ENCODE measurements at places on chromosomes 13 and 19. TPM values are rescaled to one million over a fixed set of nuclear protein-coding genes. Genes with fewer than 3 reads are reported as not detected.
A peak's percentile ranks its signal among the peaks of the same experiment; 100 is the strongest.

GRCh38 chr19:36257520-36257876, 42.6 kb downstream of the ZNF146 start:
- DNase-seq: no peak

- DNase-seq: no peak
Observed at GRCh38 chr19:43572171-43572588, 3.1 kb downstream of the XRCC1 start.

- no peak for DNase-seq
Observed at GRCh38 chr13:108667205-108667604, 37.8 kb downstream of the MYO16 start.

DNA sequence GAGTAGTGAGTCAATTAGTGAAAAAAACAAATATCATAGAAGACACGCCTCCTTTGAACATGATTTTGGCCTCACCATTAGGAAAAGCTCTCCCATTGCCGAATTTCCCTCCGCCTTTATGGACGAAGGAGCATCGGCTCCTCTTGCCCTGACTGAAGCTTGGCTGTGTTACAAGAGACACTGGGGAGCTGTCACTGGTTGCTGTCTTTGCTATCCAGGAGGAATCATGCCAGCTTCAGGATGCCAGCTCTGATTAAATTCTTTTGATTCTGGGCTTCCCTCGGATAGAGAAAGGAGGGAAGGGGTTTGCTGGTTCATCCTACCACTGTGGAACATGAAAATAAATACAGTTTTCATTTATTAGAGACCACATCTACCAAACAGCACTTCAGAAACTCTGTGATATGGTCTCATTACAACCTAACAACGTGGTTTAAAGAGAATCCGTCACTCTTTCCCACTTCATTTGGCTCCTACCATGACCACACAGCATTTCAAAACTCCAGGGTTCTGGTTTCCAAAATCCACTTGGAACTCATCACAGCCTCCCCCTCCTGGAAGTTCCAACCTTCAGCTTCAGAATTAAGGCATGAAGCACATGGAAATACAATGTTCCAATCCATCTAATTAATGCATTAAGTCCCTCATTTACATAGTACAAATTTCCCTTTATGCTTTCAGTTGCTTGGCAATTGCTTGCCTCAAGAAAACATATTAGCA, 446.0 kb downstream of the EFNB2 start:
- DNase-seq: no peak

GRCh38 chr19:48802623-48803022, 8.2 kb downstream of the BCAT2 start:
- no peak for DNase-seq

DNA sequence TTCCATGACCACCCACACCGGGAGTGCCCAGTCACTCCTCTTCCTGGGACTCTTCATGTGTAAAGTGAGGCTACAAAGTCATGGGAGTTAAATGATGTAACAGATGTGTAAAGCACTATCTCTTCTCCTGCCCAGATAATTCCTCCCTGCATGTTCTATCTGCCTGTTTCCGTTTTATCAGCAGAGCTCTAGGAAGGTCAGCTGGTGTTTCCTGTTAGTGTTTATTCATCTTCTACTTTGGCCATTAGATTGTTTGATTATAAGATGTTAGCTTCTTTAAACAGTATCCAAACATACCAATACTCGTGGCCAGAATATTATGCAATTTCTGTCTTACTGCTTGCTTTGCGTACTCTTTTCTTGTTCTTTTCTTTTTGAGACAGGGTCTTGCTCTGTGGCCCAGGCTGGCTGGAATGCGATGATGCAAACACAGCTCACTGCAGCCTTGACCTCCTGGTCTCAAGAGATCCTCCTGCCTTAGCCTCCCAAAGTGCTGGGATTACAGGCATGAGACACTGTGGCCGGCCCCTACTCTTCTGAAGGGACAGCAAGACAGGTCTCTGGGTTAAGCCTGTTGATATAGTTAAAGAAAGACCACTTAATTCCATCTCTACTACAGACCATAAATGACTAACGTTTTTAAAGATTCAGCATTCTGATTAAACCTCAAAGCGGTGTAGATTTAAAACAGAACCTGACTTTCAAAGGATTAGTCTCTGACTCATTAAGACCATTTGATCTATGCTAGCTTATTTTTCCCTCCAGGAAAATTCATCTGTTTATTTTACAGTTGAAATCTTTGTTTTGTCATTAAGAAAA, 97.4 kb upstream of the AKAP11 start:
- DNase-seq: no peak

DNA sequence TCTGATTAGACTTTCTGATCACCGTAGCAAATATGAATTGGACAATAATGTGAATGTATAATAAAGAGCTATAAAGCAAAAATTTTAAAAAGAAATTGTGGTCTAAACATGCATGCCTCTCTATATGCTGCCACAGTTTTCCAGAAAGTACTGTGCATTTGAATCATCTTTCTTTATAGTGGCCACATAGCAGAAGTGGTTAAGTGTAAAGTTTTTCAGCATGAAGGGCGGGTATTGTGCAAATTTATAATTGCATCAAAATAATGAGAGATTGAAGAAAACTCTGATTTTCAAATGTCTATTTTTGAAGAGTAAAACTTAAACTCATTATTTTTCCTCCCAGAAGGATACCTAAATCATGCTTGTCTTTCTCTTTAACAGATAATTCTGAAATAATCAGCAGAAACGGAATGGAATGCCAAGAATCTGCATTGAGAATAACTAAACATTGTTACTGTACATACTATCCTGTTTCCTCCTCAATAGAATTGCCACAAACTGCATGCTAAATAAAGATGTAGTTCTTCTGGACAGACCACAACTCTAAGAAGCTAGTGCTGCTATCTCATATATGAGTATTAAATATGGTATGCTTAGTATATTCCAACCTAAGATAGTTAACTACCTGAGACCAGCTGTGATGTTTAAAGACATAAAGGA, 42.9 kb upstream of the RAP2A start:
- no peak for DNase-seq

DNA sequence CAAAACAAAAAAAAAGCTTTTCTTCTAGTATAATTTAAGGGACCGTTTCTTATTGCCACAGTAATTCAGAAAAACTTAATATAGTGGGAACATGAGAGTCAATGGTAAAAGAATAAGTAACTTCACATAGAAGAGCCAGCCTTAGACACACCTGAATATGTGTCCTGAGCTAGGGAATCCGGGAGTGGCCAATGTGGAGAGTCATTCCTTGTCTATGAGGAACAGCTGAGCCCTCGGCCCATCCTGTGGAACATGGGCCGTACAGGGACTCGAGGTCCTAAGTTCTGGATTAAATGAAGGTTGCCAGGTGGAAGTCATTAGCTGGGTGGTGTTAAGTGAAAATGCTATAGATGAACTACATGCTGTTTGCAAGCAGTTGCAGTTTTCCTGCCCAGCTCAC, 32.2 kb downstream of the EFNB2 start:
- no peak for DNase-seq

DNA sequence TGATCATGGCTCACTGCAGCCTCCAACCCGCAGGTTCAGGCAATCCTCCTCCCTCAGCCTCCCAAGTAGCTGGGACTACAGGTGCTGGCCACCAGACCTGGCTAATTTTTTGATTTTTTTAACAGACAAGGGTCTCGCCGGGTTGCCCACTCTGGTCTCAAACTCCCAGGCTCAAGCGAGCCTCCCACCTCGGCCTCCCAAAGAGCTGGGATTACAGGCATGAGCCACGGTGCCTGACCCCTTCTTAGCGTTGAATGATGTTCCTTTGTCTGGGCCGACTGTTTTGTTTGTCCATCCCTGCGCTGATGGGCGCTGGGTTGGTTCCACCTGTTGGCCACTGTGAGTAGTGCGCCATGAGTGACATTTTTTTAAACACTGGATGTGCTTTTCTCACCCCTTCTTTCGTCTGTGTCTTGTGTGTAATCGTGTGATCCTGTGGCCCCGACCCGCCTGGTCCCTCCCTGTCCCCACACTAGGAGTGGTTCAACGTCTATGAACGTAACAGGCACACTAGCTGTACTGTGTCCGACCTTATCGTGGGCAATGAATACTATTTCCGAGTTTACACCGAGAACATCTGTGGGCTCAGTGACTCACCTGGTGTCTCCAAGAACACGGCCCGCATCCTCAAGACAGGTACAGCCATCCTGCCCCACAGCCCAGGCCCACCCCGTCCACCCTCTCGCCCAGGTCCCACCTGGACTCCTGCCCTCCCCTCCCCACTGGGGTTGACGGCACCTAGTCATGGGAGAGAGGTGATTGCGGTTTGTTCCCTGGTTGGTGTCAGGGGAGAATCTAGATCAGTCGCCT, 15.0 kb upstream of the EMC10 start:
- peak; percentile 87 for DNase-seq

GRCh38 chr19:2166741-2167738, 3.3 kb downstream of the DOT1L start:
- no peak for DNase-seq

DNA sequence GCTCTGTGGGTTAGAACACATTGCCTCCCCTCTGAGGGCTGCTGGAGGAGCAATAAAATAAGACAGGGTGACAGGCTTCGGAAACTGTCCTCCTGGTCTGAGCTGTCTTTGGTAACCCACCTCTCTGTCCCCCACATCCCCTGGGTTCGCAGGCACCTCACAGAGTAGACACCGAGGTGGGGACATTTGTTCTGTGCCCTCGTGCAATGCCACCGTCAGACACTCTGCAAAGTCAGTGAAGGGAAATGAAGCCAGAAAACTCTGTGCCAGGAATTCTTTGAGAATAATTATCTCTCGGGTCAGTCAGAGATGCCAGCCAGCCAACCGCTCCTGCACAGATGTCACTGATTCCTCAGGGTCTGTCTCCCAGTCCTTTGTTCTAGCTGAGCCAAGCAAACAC, 493.6 kb downstream of the FOXO1 start:
- DNase-seq: no peak

- DNase-seq: no peak
Observed at GRCh38 chr13:30872276-30872594, 33.8 kb upstream of the MEDAG start.

DNA sequence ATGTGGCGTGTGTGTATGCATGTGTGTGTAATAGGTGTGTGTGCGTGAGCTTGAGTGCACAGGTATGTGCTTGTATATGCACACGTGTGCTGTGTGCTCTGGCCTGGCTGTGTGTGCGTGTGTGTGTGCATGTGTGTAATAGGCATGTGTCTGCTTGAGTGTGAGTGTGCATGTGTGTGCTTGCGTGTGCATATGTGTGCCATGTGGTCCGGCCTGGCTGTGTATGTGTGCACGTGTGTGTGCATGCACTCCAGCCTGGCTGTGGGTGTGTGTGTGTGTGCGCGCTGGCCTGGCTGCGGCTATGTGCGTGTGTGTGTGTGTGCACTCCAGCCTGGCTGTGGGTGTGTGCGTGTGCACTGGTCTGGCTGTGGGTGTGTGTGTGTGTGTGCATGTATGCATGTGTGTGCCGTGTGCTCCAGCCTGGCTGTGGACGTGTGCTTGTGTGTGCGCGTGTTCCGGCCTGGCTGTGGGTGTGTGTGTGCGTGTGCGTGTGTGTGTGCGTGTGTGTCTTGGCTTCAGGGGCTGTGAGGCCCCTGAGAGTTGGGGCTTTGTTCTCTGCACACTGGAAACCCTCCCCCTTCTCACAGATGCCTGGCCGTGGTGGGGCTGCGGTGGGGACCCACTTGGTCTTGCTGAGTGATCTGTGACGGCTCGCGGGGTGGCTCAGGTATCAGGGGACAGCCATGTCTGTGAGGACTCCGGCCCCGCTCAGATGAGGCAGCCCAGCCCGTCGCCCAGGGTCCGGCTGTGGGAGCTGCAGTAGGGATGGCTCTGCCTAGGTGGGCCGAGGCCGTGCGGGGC, 8.2 kb downstream of the SPPL2B start:
- DNase-seq: no peak

- no peak for DNase-seq
Observed at GRCh38 chr19:21321134-21321533, 8.1 kb downstream of the ZNF708 start.

- no peak for DNase-seq
Observed at GRCh38 chr13:102718746-102719145, 23.9 kb upstream of the METTL21C start.

DNA sequence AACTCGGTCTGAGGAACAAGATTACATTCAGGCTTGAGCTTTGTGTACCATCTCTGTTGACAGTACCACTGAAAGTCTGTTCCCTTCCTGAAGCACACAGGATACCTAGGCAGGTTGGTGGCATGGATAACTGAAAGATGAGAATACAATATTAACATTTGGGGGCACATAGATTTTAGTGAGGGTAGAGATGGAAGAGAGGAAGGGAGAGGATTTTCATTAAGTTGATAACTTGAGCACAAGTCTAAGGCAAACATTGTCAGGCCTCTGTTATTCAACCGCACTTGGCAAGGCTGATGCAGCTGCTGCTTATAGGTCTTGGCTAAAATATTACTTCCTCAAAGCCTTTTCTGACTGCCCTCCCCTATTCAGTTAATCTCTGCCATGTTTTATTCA, 10.9 kb downstream of the MIR17HG start:
- DNase-seq: no peak

GRCh38 chr19:29945433-29945832, 3.4 kb downstream of the URI1 start:
- no peak for DNase-seq

DNA sequence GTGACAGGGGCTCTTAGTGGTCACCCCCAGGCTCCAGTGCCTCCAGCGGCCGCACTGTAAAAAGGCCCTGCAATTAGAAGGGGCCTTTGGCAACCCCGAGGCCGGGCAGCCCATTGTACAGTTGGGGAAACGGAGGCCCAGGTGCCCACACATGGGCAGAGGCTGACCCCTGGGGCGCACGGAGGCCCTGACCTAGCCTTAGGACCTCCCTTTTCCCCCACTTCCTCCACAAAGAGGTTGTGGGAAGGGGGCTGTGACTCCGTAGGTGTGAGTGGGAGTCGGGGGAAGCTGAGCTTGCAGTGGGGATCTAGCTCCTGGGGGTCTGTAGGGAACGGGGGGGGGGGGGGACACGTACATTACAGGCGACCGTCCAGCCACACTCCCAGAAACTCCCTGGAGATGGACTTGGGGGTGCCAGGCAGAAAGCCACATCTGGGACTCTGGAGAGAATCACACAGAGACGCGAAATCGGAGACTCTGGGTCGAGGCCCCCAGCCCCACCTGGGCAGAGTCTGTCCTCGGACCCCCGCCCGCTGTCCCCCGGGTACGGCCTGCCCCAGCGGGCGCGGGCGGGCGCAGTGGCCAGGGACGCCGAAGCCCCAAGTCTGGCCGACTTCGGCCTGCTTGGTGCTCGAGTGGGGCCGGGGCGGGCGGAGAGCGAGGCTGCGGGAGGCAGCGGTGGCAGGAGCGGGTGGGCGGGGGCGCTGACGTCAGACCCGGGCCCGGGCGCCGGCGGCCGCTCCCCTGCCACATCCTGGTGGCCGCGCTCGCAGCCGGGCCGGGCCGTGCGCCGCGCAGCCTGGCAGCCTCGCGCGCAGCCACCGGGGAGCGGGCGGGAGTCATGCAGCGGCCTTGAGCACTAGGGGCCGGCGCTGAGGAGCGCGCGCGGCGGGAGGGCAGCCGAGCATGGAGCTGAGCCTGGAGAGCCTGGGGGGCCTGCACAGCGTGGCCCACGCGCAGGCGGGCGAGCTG, at the start of gene ONECUT3:
TSS of gene ONECUT3 (plus strand) at position 750 of the 972 bp plus-strand sequence. CDS start at position 907, 157 bp downstream.
- DNase-seq: peak; percentile 80

- no peak for DNase-seq
Observed at GRCh38 chr13:59299584-59299983, 864.1 kb downstream of the DIAPH3 start.

ZNF443 gene
- total RNA-seq: 15.8 TPM

GPR12 gene
- total RNA-seq: not detected

GGN gene
- total RNA-seq: 1.0 TPM

NCLN gene
- 12.2 TPM for total RNA-seq

NPAS1 gene
- total RNA-seq: 1.2 TPM

PROZ gene
- total RNA-seq: not detected

PCDH17 gene
- 5.3 TPM for total RNA-seq

SIGLEC12 gene
- total RNA-seq: not detected

NXNL1 gene
- not detected for total RNA-seq

EXOC3L2 gene
- total RNA-seq: not detected

PRTN3 gene
- total RNA-seq: not detected

RDH8 gene
- not detected for total RNA-seq

MIDN gene
- total RNA-seq: 16.1 TPM
